Activated naive CD4-positive, alpha-beta T cell treated with anti-CD3 and anti-CD28 coated beads, Interleukin-2, amount 10 ng/mL, durations not matched to agents 7 days and 5 days (primary cell): ENCODE measurements at places on chromosomes 4 and X.

GRCh38 chrX:11787564-11787963, 29.5 kb downstream of the MSL3 start:
- DNase-seq: peak; percentile 82

GRCh38 chr4:138062929-138063328, 179.2 kb downstream of the SLC7A11 start:
- DNase-seq: no peak

GRCh38 chrX:130111220-130112154, 1.2 kb upstream of the ELF4 start:
- no peak for DNase-seq

GRCh38 chr4:8732092-8732491, 139.5 kb downstream of the CPZ start:
- no peak for DNase-seq

GRCh38 chr4:150940123-150940522, 75.0 kb downstream of the LRBA start:
- DNase-seq: no peak

GRCh38 chrX:11419102-11419501, 125.9 kb downstream of the AMELX start:
- no peak for DNase-seq

DNA sequence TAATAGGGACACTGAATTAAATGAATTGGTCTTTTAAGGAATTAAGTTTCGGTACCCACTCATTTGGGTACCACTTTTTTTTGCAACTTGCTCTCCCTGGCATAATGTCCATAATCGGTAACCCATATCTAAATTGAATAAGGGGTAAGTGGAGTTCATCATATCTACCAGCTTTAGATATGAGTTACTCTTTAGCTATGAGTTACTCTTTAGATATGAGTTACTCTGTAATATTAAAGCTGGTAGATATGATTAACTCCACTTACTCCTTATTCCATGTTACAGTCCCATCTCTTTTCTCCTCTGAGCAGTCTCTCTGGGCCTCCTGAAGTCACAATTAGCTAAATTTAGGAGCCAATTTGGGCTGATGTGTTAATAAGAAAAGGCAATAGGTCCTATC, 85.7 kb downstream of the TEX13C start:
- DNase-seq: no peak

DNA sequence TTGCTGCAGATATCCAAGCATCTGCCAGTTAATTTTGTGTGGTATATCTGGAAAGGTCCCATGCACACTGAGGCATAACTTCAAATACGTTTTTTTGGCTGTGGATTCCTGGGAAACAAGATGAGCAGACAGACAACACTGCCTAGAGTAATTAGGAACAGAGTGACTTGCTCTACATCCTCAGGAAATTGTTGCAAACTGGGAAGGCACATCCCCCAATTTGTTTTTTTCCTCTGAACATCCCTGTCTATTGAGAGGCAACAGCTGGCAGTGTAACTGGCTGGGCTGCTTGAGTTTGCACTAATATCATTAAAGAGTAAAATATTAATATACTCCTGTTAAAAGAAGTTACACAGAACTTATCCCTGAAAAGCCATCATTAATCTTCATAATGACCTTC, 207.7 kb upstream of the SLIT2 start:
- no peak for DNase-seq

GRCh38 chrX:136210806-136211205, 40.4 kb downstream of the MAP7D3 start:
- no peak for DNase-seq
